ENCODE measurements at places on chromosomes 7 and 10.

DNA sequence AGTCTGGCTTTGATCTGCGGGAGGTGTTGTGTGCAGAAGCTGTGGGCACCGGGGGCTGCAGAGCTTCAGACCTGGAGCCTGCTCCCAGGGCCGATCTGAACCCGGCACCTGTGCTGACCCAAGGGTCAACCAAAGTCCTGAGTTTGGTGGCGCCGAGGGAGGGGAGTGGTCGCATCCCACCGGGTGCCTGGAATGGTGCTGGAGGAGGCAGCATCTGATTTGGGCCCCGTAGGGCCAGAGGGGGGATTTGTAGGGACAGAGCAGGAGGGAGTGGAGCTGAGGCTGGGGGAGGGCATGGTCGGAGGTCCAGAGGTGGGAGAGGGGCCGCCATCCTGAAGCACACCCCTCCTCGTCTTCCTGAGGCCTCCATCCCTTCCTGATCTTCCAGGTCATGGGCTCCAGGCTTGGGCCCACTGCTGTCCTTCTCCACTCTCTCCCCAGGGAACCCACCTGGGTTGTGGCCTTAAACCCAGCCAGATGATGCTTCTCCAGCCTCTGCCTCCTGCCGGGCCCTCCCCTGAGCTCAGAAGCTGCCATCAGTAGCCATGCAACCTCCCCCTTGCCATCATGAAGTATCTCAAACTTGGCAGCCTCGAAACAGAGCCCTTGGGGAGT lies 112.9 kb downstream of the LHPP start:
- DNase-seq: no peak

- no peak for DNase-seq
Measured at GRCh38 chr7:118629898-118630438, 405.5 kb downstream of the ANKRD7 start.

DNA sequence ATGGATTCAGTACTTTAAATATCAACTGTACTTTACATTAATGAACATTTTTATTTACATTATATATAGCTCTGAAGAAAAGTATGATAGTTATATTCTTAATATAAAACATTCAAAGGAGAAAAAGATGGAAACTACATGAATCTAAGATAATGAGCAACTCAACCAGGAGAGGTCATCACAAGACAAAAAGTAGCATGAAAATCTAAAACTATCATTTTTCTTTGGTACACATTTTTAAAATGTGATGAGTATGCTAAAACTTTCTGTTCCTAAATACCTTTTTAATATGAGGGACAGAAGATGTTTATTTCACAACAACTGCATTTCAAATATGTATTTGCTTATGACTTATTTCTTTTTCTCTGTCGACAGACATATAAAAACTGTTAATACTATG lies 2.4 kb downstream of the CNTNAP2 start:
- DNase-seq: no peak

- no peak for DNase-seq
Measured at GRCh38 chr10:34567659-34568253, 247.3 kb downstream of the PARD3 start.

- DNase-seq: no peak
Measured at GRCh38 chr7:44103923-44104859, at the start of gene AEBP1. Gene AEBP1 (plus strand): TSS chr7:44104345. CDS start chr7:44104666, 321 bp downstream.

DNA sequence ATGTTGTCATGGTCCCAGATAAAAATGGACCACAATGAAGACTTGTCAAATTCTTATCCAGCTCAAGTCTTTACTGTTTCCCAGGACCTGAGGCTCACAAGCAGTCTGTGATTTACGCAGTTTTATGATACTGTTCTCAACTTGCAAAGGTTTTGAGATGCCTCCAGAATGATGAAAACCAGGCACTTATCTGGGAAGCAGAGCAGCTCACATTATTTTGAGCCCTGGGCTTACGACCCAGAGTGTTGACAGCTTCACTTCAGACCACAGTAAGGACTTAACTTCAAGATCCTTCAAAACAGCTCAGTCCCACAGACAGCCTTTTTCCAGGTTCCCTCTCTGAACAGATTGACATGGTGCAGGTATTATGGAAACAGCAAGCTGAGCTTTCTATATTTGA lies 236.1 kb downstream of the RNLS start:
- peak; percentile 72 for DNase-seq

Measured in ELF-1 (cell line).